Mesenteric fat pad (tissue), 1 donor: ENCODE measurements at places on chromosomes 3 and 15.

- DNase-seq, result no peak
These were observed 96.0 kb upstream of the ATP10A start for GRCh38 chr15:25959100-25959499.

DNA sequence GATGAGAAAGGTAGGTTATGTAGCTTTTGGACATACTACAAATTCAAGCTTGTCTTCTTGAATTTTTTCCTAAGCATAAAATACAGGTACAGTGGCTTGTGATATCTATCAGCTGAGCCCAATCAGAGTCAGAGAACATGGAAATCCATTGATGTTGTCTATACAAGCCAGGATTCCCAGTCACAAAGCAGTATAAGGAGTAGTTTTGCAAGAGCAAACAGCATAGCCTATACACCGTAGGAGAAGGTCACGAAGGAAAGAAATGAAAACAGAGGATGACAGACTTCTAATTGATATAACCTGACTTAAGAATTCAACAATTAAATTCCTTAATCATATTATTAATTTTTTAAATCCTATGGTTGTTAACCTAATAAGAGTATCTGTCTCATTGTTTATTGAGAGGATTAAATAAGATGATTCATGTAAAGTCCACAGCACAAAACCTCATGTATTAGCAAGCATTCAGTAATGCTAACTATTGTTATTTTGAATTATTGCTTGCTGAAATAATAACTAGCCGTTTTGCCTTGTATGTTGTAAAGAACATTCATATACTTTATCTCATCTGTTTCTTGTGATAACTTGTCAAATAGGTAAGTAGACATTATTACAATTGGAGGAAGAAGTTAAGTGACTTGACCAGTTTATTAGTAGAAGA, 276.6 kb upstream of the ZPLD1 start:
- no peak for DNase-seq

GRCh38 chr15:29740692-29741311, 81.5 kb downstream of the TJP1 start:
- DNase-seq, result no peak

- DNase-seq, result no peak
These were observed 45.8 kb upstream of the UBE2E2 start for GRCh38 chr3:23157331-23157730.

DNA sequence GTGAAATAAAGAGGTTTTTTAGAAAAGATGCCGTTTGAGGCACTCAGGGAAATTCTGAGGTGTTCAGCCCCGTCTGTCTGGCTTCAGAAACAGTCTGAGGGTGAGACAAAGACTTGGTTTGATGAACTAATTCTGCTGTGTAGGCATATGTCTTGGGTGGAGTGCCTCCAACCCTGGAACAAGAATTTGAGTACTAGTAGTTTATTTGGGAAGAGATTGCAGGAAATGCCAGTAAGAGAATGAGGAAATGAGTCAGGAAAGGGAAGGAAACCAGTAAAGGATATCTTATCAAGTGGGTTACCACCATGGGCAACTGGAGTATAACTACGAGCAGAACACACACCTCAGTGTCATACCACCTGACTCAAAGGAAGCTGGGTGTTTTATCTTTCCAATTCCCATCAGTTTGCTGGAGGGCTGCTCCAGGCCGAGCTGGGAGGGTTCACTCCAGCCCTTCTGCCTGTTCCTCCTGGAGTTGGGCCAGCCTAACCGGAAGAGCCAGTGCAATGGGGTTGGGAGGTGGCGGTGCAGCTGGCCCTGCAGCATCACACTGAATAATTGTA, 75.3 kb downstream of the TGFBR2 start:
- no peak for DNase-seq

GRCh38 chr3:73143821-73144237, 82.4 kb downstream of the EBLN2 start:
- DNase-seq, result no peak

- DNase-seq, result no peak
These were observed 172.5 kb downstream of the POTEB3 start for GRCh38 chr15:21267671-21268395.

DNA sequence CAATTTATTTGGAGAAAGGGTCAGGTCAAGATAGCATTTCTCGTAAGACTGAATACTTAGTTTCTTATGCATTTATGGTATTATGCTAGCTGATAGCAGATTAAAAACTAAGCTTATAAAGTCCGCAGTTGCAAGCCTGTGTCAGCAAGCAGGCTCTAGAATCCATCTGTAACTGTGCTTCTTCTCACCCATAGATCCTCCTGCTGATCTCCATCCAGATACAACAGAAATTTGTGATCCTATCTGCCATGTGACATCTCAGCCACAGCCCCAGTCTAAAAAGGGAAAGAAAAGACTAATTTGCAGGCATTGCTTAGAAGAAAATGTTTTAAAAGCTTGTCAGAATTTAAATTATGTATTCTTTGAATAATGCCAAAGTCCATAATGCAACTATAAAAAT, 265.4 kb upstream of the CCDC54 start:
- DNase-seq, result no peak
